ENCODE measurements at places on chromosomes 4 and X.

GRCh38 chr4:100366213-100366612 is 151.6 kb downstream of the EMCN start:
- DNase-seq, result no peak

- DNase-seq, result no peak
These were observed 97.9 kb upstream of the PDE5A start for GRCh38 chr4:119726505-119726904.

GRCh38 chr4:38765382-38765781 is 17.4 kb downstream of the TLR10 start:
- no peak for DNase-seq

DNA sequence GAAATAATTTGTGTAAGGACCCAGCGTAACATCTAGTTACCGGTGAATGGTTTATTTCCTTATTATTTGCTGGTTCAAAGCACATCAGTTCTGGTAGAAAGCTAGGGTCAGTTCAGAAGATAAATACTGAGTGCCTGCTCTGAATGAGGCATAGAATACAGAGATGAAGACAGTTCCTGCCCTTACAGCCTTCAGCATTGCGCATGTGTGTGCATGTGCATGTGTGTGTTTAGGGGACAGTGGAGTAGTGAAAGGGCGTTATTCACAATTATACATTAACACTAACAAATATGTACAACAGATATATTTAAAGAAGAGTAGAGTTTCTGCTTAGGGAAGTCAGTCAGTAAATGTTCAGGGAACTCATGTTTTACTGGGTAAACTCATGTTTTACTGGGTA is 29.1 kb downstream of the CEP135 start:
- no peak for DNase-seq

GRCh38 chr4:72896515-72896914 is 173.0 kb downstream of the COX18 start:
- DNase-seq, result no peak

GRCh38 chr4:154416190-154416547 is 75.4 kb downstream of the DCHS2 start:
- DNase-seq, result no peak

DNA sequence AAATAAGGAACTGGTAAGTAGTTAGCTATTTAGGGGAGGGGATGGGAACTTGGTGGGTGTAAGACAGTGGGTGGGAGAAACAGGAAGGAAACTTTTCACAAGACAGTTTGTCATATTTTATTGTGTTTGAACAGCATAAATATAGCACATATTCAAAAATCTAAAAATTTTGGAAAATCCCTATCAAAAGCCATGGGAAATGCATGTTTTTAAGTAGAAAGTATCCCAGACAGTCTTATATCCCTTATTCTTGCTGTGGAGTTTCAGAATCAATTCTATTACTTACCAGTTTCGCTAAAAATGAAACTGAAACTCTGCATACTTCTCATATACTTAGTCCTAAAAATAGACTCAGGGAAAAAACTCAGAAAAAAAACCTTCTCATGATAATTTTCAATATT is 22.3 kb upstream of the RASGEF1B start:
- DNase-seq, result no peak
